CD4-positive, alpha-beta T cell treated with Interleukin-15 for 1 hour (primary cell): ENCODE measurements at places on chromosomes 16 and 17.

GRCh38 chr16:54076006-54076504, 210.5 kb downstream of the IRX3 start:
- no peak for DNase-seq

GRCh38 chr17:79887451-79887991, 48.3 kb upstream of the CBX4 start:
- no peak for DNase-seq

DNA sequence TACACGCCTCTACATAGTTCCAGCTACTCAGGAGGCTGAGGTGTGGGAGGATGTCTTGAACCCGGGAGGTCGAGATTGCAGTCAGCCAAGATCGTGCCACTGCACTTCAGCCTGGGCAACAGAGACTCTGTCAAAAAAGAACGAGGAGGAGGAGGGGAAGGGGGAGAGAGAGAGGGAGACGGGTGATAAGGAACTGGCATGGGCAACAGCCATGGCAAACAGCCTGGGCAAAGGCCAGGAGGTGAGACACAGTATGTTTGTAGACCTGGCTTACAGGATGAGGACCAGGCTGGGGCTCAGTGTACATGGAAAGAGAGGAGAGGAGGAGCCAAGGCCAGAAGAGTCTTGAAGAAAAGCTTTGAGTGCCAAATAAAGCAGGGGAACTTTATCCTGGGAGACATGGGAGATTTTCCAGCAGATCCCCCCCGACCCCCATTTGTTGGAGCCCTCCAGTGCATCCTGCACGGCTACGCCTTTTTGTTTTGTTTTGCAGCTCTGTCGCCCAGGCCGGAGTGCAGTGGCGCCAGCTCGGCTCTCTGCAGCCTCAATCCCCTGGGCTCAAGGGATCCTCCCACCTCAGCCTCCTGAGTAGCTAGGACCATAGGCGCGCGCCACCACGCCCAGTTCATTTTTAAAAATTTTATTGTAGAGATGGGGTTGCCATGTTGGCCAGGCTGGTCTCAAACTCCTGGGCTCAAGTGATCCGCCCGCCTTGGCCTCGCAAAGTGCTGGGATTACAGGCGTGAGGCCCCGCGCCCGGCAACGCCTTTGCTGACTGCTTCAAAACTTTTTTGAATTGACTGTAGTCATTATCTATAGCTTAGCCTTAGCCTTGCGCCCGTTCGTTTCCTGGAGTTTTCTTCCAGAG, 1.3 kb upstream of the ALKBH5 start:
- no peak for DNase-seq

DNA sequence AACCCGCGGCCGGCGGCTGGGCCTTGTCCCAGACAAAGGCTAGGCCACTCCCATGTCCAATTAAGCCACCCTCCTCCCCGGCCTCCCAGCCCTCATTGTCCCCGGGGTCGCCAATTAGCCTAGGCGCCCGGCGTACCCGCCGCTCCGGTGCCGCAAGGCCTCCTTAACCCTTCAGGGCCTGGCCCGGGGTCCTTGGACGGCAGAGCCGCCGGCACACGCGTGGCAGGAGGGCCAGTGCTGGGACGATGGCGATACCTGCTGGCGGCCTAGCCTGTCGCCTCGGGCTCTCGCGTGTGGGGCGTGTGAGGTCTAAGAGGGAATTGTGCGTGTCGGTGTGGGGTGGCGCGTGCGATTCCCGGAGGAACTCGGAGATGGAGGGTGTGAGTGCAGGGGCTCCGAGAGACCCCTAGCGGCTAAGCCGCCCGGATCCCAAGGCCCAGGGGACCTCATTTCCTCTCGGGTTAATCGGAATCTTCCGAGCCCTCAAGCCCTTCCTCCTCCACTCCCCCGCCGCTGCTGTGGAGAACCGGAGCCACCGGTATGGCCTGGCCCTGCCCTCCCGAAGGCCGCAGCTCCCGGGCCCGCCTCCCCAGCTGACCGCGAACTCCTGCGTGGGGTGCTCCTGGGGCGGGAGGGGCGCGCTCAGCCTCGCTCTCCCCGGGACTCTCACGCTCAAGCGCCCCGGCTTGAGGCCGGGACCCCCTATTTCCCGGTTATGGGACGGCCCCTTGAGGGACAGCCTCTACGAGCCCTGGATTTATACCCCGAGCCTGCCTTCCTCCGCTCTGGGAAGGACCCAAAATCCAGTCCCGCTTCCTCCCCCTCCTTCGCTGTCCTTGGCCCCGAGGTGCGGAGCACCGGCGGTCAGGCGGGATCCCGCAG, 11.9 kb downstream of the TBX2 start:
- peak; percentile 15 for DNase-seq

DNA sequence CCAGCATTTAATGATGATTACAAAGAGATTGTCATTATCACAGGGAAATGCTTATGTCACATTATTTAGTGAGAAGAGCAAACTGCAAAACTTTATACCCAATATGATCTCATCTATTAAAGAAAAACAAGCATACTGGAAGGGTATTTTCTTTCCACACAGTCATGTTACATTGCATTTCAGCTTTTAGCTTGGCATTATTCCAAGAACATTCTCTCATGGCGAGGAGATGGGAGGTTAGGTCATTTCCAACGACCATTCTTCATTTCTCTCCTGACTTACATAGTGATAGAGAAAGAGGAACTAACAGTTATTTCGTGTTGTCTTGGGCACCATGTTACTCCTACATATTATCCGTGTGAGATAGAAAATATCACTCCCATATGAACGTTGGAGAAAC, 309.4 kb upstream of the XYLT1 start:
- no peak for DNase-seq

DNA sequence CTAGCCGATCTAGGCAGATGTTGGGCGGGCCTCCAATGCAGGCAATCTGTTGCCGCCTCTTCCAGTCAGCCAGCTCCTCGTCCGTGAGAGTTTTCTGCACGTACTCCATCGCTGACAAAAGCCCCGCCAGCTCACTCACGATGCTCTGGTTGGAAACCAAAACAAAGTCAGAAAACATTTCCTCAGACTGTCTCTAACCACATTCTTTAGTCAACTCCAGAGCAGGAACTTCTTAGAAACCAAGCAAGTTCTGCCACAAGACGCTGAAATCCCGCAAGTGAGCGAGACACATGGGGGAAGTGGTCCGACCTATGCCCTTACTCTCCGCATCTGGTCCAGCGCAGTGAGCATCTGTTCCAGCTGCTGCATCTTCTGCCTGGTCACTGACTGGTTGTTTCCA, 49.1 kb downstream of the STAT5A start:
- DNase-seq, result peak; percentile 59

DNA sequence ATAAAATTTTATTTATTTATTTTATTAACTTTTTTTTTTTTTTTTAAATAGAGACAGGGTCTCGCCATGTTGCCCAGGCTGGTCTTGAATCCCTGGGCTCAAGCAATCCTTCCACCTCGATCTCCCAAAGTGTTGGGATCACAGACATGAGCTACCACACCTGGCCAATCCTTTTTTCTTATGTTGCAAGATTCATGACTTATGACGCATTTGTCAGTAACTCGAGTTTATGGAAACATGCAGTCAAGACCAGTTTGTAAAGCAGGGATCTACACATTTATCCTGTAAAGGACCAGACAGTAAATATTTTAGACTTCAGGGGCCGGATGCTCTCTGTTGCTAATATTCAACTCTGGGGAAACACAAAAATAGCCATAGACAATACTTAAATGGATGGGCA, 9.4 kb upstream of the MAP2K6 start:
- no peak for DNase-seq

DNA sequence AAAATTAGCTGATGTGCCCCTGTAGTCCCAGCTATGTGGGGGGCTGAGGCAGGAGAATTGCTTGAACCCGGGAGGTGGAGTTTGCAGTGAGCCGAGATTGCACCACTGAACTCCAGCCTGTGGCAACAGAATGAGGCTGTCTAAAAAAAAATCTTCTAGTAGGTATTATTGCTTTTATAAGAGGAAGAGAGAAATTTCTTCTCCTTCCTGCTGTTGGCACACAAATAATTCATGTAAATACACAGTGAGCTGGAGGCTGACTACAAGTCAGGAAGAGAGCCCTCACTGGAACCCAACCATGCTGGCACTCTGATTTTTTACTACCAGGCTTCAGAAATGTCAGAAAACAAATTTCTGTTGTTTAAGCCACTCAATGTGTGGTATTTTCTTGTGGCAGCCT, 6.7 kb downstream of the PRDM7 start:
- no peak for DNase-seq

DNA sequence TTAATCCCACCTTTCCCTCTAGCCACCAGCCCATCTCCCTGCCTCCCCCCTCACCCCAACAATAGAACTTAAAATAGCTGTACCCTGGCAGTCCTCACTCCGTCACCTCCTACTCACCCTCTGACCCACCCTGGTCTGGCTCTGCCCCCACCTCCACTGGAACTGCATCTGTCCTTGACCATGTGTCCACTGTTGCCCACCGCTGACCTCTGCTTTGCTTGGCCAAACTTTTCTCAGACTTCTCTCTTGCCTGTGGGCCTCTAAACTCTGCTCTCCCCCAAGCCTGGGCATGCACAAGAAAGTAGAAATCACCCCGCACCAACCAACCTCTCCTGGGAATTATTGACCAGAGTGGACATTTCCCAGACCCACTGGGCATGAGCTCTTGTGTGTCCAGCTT, 169.8 kb downstream of the WSCD1 start:
- DNase-seq, result no peak

DNA sequence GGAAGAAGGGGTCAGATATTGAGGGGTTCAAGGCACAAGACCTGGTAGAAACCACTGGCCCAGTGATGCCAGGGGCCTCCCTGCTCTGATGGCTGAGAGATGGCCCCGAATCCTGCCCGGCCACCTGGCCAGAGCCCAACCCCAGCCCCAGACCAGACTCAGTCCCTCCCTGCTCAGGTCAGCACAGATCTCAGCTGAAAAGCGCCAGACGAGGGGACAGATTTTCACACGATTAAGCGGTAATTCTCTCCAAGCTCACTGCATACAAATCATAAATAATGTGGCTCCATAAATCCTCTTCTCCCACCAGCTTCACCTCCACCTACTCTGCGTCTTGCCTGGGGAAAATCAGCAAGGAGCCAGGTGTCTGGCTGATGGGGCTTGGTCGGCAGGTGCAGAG, 57.1 kb downstream of the ENGASE start:
- no peak for DNase-seq

GRCh38 chr17:14903854-14904253, 361.3 kb downstream of the PMP22 start:
- no peak for DNase-seq

DNA sequence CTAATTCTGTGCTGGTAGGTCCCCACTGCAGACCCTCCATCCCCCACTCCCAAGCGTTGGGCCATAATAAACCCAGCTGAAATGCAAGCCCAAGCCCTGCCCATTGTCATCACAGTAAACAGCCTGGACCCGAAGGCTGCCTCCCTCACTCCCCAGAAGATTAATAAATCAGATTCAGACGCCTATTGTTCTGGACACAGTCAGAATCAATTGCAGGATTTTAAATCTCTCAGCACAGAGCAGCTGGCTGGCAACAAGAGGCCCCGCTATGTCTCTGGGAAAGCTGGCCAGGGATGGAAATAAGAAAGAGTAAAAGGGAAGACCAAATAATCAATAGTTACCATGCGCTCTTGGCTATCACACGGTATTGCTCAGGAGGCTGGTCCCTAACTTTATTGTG, 93.9 kb downstream of the C17orf67 start:
- DNase-seq, result no peak

DNA sequence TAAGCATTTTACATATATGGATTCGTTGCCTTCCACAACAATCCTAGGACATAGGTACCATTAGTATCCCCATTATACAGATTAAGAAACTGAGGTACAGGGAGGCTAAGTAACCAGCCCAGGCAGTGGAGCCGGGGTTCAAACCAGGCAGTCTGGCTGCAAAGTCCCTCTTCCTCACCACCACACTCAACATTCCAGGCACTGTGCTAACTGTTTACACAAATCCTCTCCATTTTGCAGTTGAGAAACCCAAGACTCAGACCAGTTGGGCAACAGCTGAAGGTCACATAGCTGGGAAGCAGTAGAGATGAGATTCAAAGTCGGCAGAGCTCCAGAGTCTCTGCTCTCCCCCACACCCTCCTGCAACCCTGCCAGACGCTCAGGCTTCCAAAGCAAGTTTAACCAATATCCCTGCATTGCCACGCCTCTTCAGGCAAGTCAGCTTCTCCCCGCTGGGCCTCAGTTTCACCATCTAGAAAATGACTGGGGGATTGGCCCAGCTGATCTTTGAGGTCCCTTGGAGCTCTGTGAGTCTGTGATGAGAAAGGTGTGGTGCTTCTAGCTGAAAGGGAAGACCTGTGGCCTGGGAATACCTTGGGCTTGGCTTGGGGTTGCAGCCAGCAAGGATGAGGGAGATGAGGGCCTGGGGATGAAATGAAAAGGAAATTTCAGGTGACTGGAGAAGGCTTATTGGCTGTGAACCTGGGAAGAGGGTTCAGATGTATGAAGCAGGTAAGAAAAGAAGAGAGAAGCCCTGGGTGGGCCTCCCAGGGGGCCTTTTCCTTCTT, 14.0 kb downstream of the CCR7 start:
- DNase-seq, result no peak

DNA sequence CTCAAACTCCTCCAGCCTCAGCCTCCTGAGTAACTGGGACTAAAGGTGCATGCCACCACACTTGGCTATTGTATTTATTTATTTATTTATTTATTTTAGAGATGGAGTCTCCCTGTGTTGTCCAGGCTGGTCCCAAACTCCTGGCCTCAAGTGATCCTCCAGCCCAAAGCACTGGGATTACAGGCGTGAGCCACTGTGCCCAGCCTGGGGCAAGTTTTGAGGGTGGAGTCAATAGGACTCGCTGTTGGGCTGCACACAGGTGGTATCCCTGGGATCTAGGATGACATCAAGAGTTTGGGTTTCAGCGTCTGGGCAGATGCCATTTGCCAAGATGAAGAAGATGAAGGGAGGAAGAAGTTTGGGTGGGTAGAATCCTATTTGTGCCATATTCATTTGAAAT, 213.9 kb downstream of the GSG1L start:
- no peak for DNase-seq

DNA sequence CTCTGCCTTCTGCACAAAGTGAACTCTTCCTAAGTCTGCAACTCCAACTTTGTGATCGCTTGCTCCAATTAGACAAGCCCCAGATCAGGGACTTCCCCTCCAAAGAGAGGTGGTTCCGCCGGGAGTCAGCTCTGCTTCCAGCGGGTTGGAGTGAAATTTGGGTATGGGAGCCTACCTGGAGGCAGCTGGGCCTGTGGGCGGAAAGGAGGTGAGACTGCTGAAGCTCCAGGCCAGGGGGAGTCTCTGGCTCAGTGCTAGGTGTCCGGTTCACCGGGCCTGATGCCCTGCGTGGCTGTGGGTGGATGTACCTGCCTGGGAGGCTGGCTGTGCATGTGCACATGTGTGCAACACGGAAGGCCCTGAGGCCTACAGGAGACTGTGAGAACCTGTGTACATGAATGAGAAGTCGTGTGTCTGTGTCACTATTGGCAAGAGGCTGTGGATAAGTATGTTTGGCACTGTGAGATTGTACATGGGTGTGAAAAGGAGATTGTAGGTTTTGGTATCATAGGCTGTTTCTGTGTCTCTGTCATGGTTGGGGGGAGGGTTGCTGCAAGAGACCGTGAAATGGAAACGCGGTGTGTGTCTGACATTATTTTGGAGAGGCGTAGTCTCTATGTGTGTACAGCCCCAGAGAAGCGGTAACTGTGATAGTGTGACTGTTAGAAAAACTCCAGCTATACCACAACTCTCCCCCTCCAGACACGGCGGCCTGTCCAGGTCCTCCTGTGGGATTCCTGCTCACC, 4.2 kb downstream of the LHX1 start:
- no peak for DNase-seq

GRCh38 chr17:77857613-77858012, 100.9 kb upstream of the TNRC6C start:
- DNase-seq, result no peak

- DNase-seq, result no peak
Measured at GRCh38 chr16:72764015-72764654, 283.8 kb downstream of the ZFHX3 start.
